ENCODE measurements at places on chromosomes 6 and 20. TPM values are rescaled to one million over a fixed set of nuclear protein-coding genes. Genes with fewer than 3 reads are reported as not detected.

The PACSIN1 gene
- not detected for total RNA-seq

The RFX6 gene
- not detected for total RNA-seq

The MYH7B gene
- total RNA-seq: 0.26 TPM

The HEY2 gene
- total RNA-seq: not detected

The ADGRF5 gene
- 0.26 TPM for total RNA-seq

The F13A1 gene
- under 0.01 TPM for total RNA-seq

The GINS1 gene
- 3.0 TPM for total RNA-seq

The REM1 gene
- not detected for total RNA-seq

The MYB gene
- total RNA-seq: under 0.01 TPM

DNA sequence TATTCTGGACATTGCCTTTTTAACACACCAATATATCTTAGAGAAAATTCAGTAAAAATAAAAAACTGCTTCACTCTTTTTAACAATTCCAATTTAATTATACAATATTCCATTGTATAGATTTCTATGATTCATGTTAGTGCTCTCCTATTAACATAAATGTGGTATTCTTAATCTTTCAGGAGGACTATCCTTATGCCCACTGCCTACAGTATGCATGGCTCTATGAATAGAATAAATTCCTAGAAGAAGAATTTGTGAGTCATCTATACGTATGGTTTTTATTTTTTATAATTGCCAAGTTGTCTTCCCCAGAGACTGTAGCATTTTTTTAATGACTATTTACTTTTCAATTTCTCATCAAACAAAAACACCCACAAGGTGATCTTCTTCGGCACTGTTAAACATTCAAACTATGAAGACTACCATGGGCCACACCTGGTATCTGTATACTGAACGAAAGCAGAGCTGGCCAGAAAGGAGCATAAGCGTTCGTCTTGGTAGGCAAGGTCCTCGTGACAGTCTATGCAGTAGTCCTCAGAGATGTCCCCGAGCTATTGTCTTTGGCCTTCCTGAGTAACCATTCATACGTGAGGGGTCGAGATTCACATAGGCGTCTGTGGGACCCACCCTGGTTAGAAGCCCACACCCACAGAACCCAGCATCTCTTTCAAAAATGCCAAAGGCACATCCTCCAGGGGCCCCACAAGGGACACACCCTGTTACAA lies 74.6 kb downstream of the KIF16B start:
- no peak for DNase-seq

- DNase-seq: peak; percentile 82
These were observed 34.7 kb downstream of the PLEKHG1 start for GRCh38 chr6:150634176-150634963.

DNA sequence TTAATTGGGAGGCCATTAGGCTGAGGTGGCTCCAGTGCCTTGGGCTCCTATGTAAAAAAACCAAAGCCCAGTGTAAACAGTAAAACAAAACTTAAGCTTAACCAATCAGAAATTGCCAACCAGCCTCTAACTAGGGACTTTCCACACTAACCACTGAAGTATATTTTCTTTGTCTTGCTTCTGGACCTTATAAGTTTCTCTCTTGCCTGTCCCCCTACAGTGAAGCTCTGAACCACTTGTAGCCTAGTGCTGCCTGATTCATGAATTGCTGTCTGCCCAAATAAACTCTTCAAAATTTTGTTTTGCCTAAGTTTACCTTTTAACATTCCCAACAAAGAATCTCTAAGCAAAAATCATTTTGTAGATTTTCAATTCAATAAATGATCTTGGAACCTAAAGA lies 28.2 kb downstream of the POPDC3 start:
- no peak for DNase-seq

DNA sequence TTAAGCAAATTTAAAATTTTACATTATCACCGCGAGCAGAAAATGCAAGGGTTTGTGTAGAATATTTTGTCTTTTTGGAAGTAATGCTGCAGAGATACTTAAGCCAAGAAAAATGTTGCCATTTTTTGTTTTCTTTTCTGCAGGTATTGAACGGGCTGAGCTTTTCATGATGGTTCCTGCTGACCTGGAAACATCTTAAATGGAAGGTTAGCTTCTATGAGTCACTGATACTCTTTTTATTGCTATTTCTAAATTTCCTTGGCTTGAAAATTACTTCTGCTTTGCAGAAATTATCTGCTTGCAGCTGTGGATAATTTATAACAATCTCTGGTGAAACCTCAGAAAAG lies 12.7 kb downstream of the SYTL3 start:
- DNase-seq: no peak

DNA sequence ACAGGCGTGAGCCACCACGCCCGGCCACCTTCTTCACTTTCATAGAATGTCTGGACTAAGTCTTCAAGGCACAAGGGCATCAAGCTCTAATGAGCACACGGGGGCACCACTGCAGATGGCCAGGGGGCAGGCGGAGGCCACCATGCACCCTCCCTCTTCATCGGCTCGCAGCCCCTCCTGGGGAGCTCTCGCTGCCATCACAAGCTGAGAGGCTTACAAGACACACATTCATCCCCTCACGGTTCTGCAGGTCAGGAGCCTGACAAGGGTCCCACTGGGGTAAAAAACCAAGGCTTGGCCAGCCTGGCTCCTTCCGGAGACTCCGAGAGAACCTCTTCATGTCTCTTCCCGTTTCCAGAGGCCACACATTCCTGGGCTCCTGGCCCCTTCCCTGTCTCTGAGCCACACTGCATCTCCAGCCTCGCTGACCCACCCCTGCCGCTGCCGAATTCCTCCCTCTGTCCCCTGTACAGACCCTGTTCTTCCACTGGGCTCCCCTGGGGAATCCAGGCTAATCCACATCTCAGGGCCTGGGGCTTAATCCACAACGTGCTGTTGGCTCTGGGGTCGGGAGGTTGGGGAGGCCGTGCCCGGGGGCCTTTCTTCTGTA lies 19.8 kb downstream of the DLL1 start:
- DNase-seq: no peak

- DNase-seq: no peak
These were observed 17.9 kb upstream of the TRIM26 start for GRCh38 chr6:30231067-30231466.

- peak; percentile 84 for DNase-seq
These were observed 837.6 kb downstream of the MAFB start for GRCh38 chr20:39851459-39851858.

GRCh38 chr20:21394551-21394950 lies 2.8 kb downstream of the NKX2-4 start:
- no peak for DNase-seq

DNA sequence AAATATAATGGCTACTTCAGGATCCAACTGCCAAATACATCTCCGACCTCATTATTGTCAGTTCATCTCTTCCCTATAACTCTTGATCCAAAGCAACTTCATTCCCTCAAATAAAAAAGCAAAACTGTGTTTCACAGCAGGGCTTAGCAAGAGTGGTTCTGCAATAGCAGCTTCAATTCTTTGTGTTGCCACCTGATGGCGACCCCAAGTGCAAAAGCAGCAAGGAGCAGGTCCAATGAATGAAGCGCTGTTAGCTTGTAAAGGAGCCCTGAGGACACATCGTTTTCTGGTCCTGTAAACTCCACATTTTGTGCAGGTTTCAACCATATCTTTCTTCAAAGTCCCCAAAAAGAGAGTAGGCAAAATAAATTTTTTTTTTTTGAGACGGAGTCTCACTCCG lies 19.6 kb downstream of the RTN4IP1 start:
- DNase-seq: no peak

GRCh38 chr6:73043446-73043845 lies 181.8 kb downstream of the KHDC1L start:
- DNase-seq: no peak

DNA sequence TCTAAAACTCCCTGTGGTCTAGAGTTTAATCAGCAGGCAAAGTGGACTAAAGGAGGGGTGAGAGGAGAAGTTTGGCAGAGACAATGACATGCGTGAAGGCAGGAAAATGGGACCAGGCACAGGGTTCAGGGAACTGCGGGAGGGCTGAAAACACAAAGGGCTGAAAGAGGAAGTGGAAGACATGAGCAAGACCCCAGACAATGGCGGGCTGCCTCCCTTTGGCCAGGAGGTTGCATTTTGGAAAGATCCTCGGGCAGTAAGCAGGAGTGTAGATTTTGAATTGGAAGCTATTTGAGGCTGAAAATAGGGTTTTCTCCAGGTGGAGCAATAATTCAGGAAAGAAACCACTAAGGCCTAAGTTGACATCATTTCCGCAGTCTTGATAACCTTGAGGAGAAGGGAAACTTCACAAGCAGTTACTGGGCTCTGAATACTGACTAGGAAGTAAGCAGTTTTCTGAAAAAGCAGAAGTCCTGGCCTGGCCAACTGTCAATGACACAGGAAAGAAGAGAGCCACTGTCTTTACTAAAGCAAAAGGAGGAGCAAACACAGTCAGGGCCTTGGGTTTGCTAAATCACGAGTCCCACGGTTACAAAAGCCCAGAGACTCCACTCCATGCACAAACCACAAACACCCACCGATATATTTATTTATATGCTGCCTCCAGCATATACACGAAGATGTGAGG lies 3.4 kb downstream of the LY86 start:
- no peak for DNase-seq

- peak; percentile 27 for DNase-seq
These were observed 67.5 kb downstream of the MACROD2 start for GRCh38 chr20:14062786-14063185.

- DNase-seq: no peak
These were observed 67.8 kb downstream of the GFOD1 start for GRCh38 chr6:13419422-13420195.

DNA sequence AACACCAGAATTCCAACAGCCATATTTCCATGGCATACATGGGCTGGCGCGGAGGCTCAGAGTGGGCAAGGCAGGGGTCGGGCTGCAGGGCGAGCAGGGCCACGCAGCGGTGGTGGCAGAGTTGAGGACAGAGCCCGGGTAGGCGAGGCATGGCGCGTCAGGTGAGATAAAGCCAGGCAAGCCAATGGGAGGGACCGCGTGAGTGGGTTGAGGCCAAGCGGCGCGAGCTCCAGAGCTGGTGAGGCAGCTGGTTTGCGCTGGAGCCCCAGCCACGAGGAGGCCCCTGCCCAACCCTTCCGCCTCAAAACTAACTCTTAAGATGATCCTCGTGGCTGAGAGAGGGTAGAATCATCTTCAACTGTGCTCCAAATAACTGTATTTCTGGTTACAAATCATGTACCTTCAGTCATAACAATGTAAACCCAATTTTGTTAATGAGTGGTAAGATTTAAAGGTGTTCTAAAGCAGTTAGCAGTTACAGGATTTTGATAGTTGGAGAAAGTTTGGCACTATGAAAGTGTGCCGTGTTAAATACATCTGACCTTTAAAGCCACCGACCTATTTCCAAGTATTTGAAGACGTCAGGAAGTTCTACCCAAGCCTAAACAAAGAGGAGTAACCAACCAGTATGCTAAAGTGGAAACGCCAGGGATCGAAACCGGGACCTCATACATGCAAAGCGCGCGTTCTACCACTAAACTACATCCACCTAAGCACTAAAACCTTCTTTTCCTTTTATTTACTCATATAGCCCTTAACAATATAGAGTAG lies 107.9 kb downstream of the GPX5 start:
- no peak for DNase-seq

GRCh38 chr6:36827261-36828079 lies 11.8 kb downstream of the CPNE5 start:
- DNase-seq: peak; percentile 64

GRCh38 chr6:98014442-98015201 lies 731.6 kb upstream of the MMS22L start:
- DNase-seq: no peak

DNA sequence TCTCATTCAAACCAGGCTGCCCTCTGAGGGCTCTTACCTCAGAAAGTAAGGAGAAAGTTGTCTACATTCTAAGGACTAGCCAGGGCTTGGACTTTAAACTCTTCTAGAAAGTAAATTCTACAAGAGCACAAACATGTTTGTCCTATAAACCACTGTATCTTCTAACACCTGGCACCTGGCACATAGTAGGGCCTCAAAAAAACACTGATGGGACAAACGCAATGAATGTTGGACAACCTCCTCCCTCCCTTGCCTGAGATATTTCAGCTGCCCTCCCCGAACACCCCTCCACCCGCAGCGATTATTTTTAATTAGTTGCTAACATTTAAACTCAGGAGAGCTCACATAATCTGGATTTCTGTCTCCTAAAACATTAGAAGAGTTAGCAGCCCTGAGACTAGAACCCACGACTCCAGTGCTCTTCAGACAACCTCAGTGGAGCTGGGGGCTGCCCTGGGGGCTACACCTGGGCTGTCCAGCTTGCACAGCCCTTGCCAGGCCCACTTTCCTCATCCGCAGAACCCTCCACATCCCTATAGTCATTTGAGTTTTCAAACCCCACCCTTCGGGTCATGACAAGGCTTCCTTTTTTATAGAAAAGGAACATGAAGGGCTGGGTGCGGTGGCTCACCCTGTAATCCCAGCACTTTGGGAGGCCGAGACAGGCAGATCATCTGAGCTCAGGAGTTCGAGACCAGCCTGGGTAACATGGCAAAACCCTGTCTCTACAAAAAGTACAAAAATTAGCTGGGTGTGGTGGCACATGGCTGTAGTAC lies 4.9 kb downstream of the HCK start:
- no peak for DNase-seq

- peak; percentile 28 for DNase-seq
These were observed 577 bp downstream of the LSM14B start for GRCh38 chr20:62122654-62123449.

DNA sequence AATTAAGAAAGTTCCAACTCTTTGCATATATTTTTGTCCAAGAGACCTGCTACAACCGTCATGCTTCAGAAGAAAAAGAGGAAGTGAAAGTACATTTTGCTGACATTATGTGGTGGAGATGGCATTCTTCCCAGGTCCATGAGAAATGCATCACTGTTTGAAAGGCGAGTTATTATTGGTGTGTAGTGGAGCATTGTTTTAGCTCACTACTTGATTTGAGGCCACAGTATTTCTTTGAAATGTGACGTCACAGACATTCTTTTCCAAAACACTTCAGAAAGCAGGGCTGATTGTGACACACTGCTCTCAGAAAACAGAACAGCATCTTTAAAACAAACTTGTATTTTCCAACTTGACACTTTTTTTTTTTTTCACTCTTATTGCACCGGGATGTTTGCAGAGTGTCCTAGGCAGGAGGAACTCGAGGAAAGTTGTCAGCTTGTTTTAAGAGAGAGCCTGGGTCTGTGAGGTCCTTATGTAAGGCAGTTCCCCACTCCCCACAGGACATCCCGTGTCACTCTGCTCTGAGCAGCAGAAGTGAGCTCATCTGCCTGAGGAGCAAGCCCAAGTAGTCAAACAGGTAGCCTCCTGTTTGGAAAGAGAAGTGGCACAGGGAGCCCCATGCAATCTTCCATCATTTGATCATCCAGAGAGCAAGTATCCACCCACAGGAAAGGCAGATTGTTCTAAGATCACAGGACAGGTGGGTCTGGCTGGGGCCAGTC lies 1.1 kb downstream of the SPTLC3 start:
- DNase-seq: peak; percentile 97

DNA sequence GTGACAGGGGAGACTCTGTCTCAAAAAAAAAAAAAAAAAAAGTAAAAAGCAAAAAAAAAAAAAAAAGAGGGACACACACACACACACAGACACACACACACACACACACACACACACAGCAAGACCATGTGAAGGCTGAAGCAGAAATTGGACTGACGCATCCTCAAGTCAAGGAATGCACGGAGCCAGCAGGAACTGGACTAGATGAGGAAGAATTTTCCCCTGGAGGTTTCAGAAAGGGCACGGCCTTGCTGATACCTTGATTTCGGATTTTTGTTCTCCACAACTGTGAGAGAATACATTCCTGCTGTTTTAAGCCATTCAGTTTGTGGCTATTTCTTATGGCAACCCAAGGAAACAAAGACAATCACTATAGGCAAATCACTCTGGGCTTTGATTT lies 176.9 kb upstream of the SALL4 start:
- no peak for DNase-seq

Measured in fibroblast of lung (primary cell).